ENCODE measurements at places on chromosomes 11 and 22. TPM values are rescaled to one million over a fixed set of nuclear protein-coding genes. Genes with fewer than 3 reads are reported as not detected.
A peak's percentile ranks its signal among the peaks of the same experiment; 100 is the strongest.

DNA sequence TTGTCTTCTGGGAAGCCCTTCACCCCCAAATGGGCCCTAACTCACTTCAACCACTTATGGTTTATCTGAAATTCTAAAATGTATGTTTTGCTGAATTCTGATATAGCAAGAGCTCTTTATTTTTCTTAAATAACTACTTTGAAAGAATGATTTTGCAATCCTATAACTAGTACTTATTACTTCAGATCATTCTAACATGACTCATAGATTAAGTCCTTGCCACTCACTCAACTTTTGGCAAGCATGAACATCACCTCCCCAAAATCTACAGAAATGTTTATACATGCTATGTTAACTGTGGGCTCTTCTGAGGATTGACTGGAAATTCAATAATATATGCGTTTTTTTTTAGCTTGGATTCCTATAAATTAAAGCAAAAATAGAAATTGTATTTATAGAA lies 367.4 kb upstream of the FAT3 start:
- DNase-seq, result no peak

DNA sequence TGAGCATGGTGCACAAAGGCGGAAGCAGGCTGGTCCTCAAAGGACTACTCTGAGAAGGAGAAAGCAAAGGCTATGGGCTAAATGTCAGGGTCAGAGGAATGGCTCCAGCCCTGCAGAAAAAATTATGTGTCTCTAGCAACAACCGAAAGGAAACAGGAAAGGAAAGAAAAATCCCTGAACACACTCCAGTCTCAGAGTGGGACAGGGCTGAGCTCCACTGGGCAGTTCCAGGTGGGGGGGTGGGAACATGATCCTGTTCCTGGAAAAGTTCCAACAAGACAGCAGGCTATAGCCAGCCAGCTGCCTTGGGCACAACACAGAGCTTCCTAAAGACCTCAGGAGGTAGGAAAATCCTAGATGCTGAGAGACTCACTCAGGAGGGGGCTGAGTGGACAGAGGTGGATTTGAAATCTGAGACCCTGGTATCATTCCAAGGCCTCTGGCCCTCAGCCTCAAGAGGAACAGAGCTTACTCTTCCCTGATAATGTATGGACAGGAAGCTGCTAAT lies 1088.2 kb downstream of the TBC1D22A start:
- DNase-seq, result no peak

DNA sequence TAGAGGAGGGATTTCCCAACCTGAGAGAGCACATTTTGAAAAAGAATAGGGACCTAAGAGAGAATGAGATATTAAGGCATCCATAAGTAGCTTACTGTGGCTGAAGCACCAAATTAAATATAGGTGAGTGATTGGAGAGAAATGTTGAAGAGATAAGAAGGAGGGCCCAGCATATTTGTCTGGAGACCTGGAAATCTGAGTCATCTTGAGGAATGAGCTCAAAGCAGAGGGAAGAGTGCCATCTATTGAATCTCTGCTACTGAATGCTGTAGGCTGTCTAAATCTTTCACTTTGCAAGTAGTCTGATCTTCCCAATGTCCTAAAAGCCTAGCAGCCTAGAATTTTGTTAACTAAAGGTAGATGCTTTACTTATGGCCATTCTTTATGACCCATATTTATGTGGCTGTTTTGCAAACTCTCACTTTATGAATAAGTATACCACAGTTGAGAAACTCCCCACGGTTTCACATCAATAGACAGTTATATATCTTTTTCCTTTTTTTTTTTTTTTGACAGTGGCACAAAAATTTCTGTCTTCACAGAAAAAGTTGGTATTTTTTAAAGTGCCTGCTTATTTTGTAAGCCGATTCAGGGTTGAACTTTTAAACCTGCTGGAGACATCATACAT lies 2093.5 kb downstream of the LRRC4C start:
- no peak for DNase-seq

- peak; percentile 83 for DNase-seq
Measured at GRCh38 chr11:65558002-65558929, at the start of gene LTBP3. TSS of gene LTBP3 (minus strand) at chr11:65558359. CDS start at chr11:65557959, 400 bp downstream.

DNA sequence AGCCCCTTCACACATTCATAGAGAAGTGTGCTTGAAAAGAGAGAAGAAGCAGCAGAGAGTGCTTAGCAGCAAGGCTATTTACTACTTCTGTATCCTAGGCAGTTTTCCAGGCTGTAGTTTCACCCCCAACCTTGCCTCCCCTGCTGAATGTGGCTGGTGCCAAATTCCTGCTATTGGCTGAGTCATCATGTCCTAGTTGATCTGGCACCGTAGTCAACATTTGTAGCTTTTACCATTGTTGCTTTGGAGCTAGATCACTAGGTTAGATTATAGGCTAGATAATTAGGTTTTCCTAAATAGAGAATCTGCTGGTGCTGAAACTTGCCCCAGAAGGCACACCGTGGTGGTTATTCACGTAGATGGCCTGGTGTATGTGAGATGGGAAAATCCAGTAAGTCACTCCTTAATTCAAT lies 32.7 kb downstream of the ARHGAP42 start:
- DNase-seq, result peak; percentile 88

- DNase-seq, result no peak
Measured at GRCh38 chr11:17636721-17637120, 82.7 kb upstream of the MYOD1 start.

DNA sequence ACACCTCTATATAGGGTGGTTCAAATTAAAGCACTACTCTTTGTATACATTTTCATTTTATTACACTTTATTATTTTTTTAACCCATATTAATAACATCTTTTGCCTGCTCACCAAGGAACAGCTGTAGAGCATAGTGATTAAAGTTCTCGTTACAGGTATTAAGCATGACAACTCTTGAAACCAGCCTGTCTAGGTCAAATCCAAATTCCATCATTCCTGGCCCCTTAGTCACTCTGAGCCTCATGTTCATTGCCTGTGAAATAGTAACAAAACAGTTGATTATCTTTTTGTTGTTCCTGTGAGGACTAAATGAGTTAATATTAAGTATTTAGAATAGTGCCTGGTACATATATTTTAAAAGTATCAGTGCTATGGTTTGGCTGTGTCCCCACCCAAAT lies 334.5 kb downstream of the RAB38 start:
- DNase-seq, result no peak

GRCh38 chr11:33716243-33716642 lies 15.6 kb upstream of the C11orf91 start:
- no peak for DNase-seq

DNA sequence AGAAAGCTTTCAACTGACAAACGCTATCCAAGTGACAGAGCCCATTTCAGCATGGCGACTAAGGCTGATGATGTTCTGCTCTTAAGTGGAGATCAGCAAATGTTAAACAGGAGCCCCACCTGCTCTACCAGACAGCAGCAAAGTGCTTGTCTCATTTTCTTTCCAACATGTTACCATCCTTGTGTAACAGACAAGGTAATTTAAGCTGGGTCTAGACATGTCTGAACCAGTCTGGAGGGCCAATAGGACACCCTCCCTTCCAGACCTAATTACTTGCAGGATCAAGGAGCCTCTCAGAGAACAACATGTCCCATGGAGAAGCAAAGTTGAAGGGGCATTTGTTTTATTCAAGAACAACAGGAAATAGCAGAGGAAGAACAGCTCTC lies 3.9 kb upstream of the LMO2 start:
- DNase-seq, result no peak

- DNase-seq, result peak; percentile 94
Measured at GRCh38 chr11:123577081-123577598, 77.3 kb downstream of the SCN3B start.

DNA sequence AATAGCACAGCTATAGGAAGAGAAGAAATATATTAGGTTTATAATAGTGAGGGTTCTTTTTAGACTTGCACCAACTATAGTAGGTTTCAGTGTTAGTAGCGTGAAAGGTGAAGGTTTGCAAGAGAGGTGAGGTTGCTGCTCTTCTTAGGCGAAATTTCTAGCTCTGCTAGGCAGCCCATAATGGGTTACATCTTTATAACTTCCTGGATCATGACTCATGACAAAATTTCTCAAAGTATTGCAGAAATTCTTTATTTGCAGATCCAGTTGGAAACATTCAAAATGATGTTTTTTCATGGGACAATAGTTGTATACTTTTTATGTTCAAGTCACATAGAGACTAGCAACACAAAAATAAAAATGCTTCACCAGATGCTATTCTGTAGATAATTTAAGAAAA lies 260.0 kb downstream of the SOX6 start:
- no peak for DNase-seq

- DNase-seq, result no peak
Measured at GRCh38 chr11:79579063-79579462, 138.2 kb upstream of the TENM4 start.

GRCh38 chr11:128648711-128649110 lies 45.2 kb upstream of the FLI1 start:
- DNase-seq, result no peak

GRCh38 chr11:115784796-115785521 lies 280.7 kb upstream of the CADM1 start:
- no peak for DNase-seq

DNA sequence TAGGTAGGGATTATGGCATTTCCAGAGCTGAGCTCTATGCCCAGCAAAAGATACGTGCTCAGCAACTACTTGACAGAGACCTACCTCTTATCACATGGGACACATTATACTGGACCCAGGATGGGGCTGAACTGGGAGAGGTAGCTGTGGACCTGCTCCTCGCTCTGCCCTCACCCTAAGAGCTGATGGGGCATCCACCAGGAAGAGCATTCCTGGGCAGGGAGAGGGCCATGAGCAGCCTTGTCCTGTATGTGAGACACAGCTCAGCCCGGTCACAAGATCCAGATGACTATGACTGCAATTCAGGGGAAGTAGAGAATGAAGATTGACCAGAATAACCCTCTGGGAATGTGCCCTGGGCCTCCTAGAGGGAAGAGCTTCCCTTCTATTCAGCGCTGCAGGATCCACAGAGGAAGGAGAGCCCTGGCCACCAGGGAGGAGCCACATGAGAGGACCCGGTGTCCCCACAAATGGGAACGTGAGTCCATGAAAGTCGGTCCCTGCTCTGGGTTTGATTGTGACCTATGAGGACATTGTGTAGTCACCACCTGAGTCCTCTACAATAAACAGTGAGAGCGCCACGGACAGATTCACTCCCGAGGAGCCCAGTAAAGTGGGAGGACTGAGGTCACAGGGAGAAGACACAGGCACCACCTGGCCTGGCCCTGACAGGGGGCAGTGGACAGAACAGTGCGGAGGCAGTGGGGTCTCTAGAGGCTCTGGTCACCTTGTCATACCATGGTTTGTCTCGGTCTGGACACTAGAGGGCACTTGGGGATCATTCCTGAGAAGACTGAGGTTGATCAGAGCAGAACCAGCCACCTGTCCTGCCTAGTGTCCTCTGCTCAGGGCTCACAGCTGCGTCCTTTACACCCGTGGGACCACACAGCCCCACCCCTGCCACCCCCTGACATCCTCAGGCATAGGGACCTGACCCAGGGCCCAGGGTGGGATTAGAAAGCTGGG lies 99.5 kb downstream of the ZNF280B start:
- DNase-seq, result peak; percentile 81

- DNase-seq, result peak; percentile 72
Measured at GRCh38 chr11:1863352-1864216, 10.7 kb downstream of the LSP1 start.

DNA sequence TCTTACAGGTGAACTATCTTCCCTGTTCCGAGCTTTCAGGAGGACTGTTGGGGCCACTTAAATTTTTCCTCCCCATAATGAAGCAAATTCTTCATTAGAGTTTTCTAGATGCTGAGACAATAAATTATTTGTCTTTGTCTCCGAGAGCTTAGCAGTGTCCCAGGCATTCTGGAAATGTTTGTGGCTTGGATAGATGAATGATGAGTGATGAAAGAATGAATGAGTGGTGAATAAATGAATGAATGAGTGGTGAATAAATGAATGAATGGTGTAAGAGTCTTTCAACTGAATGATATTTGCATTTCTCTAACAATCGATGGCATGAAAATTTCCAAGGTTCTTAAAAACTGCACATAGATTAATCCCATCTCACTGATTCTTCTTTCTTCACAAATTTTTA lies 52.8 kb downstream of the AHNAK start:
- DNase-seq, result no peak

GRCh38 chr11:44268614-44269080 lies 41.3 kb downstream of the ALX4 start:
- no peak for DNase-seq

DNA sequence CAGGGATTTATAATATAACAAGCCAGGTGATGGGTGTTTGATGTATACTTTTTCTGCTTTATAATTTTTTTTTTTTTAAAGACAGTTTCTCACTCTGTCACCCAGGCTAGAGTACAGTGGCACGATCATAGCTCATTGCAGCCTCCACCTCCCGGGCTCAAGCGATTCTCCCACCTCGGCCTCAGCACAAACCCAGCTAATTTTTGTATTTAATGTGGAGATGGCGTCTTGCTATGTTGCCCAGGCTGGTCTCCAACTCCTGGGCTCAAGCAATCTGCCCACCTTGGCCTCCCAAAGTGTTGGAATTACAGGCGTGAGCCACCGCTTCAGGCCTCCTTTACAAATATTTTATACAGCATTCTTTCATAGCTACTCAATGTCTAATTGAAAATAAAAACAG lies 48.6 kb downstream of the MORC2 start:
- no peak for DNase-seq

GRCh38 chr11:67117672-67118180 lies 1.3 kb upstream of the KDM2A start:
- peak; percentile 73 for DNase-seq

GRCh38 chr11:118373871-118374270 lies 14.5 kb downstream of the UBE4A start:
- DNase-seq, result no peak

DNA sequence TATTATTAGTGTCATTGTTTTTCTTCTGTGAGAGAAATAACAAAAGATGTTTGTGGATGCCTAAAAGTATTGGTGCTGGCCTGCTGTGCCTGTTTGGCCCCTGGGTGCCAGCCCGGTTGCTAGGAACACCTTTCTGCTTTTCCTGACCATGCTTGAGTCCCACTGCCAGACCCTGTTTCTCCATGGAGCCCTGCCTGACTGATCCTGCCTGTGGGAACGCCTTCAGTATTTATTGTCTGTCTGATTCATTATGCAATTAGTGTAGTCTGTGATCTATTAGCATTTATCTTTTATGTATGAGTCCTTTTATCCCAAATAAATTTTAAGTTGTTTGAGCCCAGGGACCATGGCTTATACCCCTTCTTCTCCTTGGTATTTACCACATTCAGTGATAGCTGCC lies 98.6 kb upstream of the MPPED2 start:
- DNase-seq, result no peak

GRCh38 chr22:30859714-30860095 lies 108.9 kb downstream of the MORC2 start:
- DNase-seq, result no peak

PACSIN3 gene
- total RNA-seq, result 45.9 TPM

CCDC81 gene
- 36.1 TPM for total RNA-seq

CECR2 gene
- 105 TPM for total RNA-seq

SAA4 gene
- total RNA-seq, result not detected

KRTAP5-7 gene
- total RNA-seq, result not detected

ZNF70 gene
- total RNA-seq, result 5.9 TPM

PRR33 gene
- total RNA-seq, result not detected

TPBGL gene
- not detected for total RNA-seq

NXF1 gene
- total RNA-seq, result 61.4 TPM

OR2AG2 gene
- not detected for total RNA-seq

OR52B2 gene
- not detected for total RNA-seq

GAL3ST1 gene
- total RNA-seq, result 21.7 TPM

EWSR1 gene
- total RNA-seq, result 351 TPM

C1QTNF6 gene
- 17.1 TPM for total RNA-seq

OR51G1 gene
- total RNA-seq, result not detected

KDELR3 gene
- 11.4 TPM for total RNA-seq

Measured in endodermal cell (in vitro differentiated cells).